ENCODE measurements at places on chromosomes 12 and 14.

DNA sequence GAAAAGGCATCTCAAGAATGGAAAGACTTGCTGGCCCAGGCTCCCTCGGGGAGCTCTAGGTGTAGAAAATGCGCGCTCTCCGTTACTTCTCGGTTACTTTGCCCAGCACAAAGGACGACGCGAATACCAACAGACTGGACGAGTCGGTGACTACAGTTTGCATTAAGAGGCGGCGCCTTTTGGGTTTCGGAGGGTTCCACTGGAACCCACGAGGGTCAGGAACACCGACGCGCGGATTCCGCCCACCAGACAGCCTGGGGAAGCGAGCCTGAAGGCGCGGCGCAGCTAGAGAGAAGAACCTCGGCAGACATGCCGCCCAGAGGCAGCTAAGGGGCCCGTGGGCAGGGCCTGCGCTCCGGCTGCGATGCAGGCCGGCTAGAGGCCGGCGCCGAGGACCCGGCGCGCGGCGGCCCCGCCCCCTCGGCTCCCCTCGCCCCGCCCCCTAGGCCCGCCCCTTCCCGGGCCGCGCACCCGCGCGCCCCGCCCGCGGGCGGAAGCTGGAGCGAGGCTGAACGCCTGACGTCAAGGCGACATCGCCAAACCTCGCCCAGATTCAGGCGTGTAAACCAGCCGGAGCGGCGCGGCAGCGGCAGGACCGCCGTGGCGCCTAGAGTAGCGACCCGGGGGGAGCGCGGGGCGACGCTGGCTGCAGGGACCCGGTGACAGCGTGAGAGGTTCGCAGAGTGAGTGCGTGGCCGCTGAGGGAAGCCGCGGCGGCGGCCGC lies at the start of gene RAP1B:
RAP1B (plus strand) TSS at position 530 of the 724 bp plus-strand sequence. CDS start 37,826 bp downstream, outside the sequence.
- peak; percentile 82 for DNase-seq

- DNase-seq: no peak
Observed at GRCh38 chr14:71693381-71693780, 238.8 kb upstream of the RGS6 start.

- no peak for DNase-seq
Observed at GRCh38 chr12:38629064-38629463, 276.3 kb downstream of the CPNE8 start.

- DNase-seq: no peak
Observed at GRCh38 chr12:52946797-52947547, 1.9 kb upstream of the KRT18 start.

DNA sequence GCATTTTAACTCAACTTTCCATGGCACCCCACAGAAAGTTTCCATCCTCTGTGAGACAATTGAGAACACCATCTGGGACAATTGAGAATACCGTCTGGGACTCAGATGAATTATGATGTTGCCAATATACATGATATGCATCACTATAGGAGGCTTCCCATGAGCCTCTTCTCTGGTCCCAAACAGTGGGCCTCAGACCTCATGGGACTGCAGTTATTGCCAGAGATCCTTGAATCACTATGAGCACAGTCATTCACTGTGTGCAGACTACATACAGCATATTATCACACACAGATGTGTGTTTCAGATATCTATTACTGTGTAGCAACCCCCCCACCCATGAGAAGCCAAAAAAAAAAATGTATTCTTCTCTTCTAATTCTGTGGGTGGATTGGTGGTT lies 134.4 kb downstream of the GXYLT1 start:
- no peak for DNase-seq

Measured in stimulated activated CD4-positive, alpha-beta T cell treated with anti-CD3 and anti-CD28 coated beads, Interleukin-4, amount 100 ng/mL, for 48 hours (primary cell).